ENCODE measurements at places on chromosomes 3 and 15.
A peak's percentile ranks its signal among the peaks of the same experiment; 100 is the strongest.

DNA sequence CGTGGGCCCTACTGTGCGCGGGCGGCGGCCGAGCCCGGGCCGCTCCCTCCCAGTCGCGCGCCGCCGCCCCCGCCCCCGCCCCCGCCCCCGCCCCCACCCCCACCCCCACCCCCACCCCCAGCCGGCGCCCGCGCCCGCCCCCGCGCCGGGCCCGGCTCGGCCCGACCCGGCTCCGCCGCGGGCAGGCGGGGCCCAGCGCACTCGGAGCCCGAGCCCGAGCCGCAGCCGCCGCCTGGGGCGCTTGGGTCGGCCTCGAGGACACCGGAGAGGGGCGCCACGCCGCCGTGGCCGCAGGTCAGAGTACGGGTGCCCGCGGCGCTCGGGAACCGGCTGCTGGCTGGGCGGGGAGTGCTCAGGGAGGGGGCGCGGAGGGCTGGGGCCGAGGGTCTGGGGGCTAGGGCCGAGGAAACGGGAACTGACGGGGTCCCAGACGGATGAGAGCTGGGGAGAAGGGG is 1.1 kb upstream of the PPARG start:
- DNase-seq: no peak

- DNase-seq: no peak
These were observed 660.1 kb upstream of the CFAP20DC start for GRCh38 chr3:59709702-59710553.

DNA sequence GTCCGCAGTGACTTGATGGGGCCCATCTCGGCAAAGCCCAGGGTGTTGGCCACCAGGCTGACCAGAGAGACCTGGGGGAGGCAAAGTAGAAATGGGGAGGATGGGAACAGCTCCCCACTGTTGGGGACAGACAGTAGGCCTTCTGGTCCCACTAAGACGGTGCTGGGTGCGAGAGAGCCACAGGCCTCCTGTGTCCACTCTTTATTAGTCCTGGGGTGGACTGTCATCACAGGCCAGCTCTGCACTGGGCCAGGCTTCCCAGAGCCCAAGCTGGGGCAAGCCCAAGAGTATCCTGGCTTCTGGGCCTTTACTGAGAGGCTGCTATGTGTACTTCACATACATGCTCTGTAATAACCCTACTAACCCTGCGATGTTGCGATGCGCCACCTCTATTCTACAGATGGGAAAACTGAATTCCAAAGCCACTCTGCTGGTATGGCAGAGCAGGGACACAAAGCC is 66.4 kb downstream of the EXOG start:
- no peak for DNase-seq

DNA sequence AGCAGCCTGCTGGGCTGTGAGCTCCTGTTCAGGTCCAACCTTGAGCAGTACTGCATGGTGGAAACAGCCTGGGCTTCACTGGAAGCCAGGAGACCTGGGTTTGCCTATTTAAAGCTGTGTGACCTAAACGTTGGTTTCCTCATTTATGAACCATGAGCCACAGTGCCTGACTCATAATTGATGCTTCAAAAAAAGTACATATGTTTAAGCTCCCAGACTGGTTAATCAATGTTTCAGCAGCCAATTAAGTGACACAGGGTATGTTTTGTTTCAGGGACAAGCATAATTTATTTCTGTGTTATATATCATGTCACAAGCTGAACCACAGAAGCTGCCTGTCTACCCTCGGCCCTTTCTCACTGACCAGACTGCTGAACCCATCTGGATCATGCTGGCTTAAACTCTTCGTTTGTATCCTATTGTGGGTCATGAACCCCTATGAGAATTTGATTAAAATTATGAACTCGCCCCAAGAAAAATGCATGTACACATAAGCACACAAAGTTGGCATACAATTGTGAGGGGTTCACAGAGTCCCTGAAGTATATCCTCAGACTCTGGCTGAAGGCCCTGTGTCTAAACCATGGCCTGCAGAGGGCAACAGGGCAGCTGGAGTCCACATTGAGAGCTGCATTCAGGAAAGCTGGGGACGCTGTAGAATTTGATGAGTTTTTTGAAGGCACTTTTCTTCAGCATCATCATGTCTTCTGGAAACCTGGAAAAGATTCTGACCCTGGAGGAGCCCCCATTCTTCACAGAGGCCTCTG is 23.7 kb downstream of the HDC start:
- no peak for DNase-seq

- no peak for DNase-seq
These were observed 84.4 kb upstream of the MEX3B start for GRCh38 chr15:82130248-82130647.

DNA sequence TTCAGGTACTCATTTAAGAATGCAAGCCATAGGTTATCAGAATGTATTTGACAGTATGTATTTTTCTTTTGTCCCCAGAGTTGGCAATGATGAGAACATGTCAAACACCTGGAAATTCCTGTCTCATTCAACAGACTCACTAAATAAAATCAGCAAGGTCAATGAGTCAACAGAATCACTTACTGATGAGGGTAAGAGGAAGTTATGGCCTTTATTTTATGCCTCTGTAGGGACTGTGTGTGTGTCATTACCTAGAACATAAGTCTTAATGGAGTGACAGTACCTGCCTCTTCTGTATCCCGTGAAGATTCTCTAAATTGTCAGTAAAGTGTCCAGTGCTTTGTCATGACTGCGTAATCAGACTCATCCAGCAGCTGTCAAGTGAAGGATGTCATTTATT is 77.5 kb downstream of the KLHL25 start:
- DNase-seq: no peak

DNA sequence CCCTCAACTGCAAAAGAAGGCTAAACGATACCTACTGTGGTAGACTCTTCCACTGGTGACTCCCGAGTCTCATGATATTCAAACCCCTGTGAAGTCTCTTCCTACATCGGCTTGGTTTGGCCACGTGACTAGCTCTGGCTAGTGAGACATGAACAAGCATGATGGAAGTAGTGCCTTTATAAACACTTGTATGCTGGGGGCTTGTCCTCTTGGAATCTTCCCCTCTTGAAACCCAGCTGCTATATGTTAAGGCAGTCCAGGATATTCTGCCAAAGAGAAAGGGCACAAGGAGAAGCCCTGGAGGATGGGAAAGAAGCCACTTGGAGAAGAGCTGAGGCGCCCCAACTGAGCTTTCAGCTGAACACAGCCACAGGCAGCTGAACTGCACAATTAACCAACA is 16.4 kb downstream of the RBP1 start:
- DNase-seq: no peak

DNA sequence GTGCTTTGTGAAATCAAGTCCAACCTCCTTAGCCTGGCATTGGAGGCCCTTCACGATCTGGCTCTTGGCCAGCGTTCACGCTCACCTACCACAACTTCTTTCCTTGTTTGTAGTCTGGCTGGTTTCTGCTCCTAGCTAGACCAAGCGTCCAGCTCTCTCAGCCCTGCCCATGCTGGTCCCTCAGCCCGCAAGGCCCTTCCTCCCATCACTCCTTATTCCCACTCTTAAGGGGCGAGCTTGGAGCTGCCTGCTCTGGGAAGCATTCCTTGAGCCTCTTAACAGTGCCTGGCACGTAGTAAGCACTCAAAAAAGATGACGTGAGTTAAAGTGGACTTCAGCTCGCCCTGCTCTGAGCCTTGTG is 8.7 kb downstream of the SLC6A6 start:
- DNase-seq: no peak

DNA sequence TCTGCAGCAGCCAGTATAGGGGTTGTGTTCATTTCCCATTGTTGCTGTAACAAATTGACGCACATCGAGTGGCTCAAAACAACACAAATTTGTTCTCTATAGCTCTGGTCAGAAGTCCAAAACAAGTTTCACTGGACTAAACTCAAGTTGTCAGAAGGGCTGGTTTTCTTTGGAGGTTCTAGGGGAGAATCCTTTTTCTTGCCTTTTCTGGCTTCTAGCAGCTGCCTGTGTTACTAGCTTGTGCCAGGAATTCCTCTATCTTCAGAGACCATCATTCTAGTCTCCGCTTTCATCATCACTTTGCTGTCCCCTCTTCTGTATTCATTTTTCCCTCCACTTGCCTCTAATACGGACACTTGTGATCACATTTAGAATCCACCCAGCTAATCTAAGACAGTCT is 20.5 kb downstream of the GASK1A start:
- no peak for DNase-seq

GRCh38 chr3:184335661-184336546 is 1.5 kb upstream of the FAM131A start:
- DNase-seq: peak; percentile 85

GRCh38 chr15:92653836-92654539 is 1.6 kb downstream of the FAM174B start:
- no peak for DNase-seq

GRCh38 chr3:71495708-71496472 is 87.6 kb downstream of the FOXP1 start:
- DNase-seq: no peak

- DNase-seq: no peak
These were observed 9.9 kb upstream of the ANPEP start for GRCh38 chr15:89824607-89824867.

DNA sequence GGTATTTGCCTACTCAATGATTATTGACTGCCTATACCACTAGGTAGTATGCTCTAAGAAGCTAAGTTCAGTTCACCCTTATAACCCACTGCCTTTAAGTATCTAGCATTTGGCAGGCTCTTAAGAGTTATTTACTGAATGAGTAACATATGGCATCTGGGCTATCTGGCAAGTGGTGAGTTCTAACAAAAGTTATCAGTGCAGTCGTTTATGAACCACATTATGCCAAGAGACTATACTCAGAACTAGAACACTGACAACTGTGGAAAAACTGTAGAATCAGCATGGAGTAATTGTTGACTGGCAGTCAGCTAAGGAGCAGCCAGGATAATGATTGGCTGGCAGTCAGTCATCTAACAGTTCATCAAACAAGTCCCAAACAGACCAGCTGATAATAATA is 25.8 kb downstream of the RAF1 start:
- no peak for DNase-seq

GRCh38 chr15:62994439-62994838 is 48.1 kb upstream of the TPM1 start:
- no peak for DNase-seq

- DNase-seq: no peak
These were observed 130.3 kb downstream of the DLG1 start for GRCh38 chr3:197168063-197168462.

- no peak for DNase-seq
These were observed 2.5 kb downstream of the CLCN2 start for GRCh38 chr3:184358921-184359350.

DNA sequence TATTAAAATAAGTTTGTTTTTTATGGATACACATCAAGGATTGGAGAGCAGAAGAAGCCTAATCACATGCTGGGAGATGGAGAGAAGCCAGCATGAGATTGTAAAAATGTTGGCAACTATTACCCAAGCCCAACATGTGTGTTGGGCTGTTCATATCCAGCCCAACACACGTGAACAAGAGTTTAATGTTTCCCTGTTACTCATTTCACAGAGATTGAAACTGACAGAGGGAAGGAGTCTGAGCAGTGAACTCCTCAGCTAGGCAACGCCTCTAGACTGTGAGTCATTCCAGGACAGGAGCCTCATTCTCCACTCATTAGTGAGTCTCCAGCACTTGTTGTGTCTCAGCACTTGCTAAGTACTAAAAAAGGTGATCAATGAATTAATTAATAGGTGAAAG is 43.2 kb upstream of the CMSS1 start:
- DNase-seq: no peak

- DNase-seq: peak; percentile 27
These were observed 58.0 kb downstream of the CMTM8 start for GRCh38 chr3:32296251-32297204.

- DNase-seq: no peak
These were observed 56.9 kb downstream of the ABTB1 start for GRCh38 chr3:127729556-127730056.

- no peak for DNase-seq
These were observed 58.0 kb downstream of the GABRG3 start for GRCh38 chr15:27028858-27029477.

- no peak for DNase-seq
These were observed 48.9 kb downstream of the TGFBR2 start for GRCh38 chr3:30655187-30655812.

DNA sequence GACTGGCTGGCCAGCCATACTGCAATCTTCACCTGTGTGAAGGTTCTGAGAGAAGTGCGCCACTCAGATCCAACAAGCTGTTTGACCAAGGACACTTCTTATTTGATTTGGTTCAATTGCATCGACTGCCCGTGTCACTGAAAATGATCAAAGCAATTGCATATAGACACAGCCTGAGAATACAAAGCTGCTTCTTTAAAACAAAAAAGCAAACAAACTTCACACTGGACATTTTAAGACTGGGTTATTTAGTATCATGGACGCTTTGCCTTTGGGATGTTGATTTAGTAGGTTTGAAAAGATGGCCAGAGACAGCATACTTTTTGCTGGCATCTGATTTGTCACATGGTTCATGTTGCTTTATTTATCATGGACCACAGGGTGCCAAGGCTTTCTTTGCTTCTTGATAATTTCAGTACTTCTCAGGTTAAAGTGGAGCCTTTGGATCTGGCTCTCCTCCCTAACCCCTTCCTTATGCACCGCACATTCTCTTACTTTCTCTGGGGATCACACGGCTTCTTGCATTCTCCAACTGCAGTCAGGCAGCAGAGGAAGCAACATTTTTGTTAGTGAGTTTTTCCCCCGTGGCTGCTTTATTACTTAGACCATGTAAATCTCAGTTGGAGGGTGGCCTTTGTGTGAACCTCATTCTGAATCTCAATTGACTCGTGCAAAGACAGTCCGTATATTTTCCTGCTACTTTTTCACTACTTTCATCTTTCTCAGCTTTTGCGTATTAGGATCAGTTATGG is 151.0 kb downstream of the CD47 start:
- no peak for DNase-seq

DNA sequence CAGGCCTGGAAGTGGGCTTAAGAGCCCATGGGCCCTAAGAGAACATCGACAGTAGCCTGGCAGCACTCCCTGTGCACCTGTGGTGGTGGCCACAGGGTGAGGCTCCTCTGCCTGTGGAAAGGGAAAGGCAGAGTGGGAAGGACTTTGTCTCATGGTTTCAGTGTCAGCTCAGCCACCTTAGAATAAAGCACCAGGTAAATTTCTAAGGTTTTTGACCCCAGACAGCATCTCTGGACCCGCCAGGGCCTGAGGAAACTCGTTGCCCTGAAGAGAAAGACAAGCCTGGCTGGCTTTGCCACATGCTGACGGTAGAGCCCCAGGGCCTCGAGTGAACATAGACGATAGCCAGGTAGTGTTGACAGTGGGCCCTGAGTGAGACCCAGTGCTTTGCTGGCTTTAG is 22.1 kb downstream of the GOLGA6A start:
- no peak for DNase-seq

DNA sequence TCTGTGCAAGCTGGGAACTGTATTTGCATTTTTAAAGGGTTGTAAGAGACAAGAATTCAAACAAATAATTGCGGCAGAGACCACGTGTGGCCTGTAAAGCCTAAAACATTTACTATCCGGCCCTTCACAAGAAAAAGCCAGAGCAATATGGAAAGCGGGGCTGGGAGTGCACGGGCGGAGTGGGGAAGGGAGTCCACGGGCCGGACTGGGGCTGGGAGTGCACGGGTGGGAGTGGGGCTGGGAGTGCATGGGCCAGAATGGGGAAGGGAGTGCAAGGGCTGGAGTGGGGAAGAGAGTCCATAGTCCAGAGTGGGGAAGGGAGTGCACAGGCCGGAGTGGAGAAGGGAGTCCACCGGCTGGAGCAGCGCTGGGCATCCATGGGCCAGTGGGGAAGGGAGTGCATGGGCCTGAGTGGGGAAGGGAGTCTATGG is 41.2 kb downstream of the KLF15 start:
- DNase-seq: no peak
